ENCODE measurements at places on chromosomes 7 and 10.

- DNase-seq, result no peak
Measured at GRCh38 chr10:120969219-120969645, 118.1 kb downstream of the WDR11 start.

- DNase-seq, result no peak
Measured at GRCh38 chr10:114525368-114525949, 121.2 kb upstream of the AFAP1L2 start.

DNA sequence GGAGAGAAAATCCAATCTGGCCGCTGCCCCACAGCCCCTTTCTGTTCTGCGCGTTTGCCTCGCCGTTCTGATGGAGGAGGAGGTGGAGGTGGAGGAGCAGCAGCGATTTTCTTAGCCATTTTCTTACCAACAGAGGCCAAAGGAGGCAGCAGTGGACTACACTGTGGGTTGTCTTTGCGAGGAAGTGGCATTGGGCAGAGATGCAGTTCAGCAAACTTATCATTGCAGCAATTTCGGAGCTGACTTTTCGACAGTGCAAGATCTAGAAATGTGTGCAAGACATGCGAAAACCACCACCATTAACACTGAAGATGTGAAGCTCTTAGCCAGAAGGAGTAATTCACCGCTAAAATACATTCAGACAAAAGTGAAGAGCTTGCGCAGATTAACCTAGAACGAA is 1.9 kb upstream of the ARL4A start:
- DNase-seq, result peak; percentile 50

GRCh38 chr10:127290850-127291249 is 94.5 kb upstream of the INSYN2A start:
- no peak for DNase-seq

GRCh38 chr7:2017481-2017891 is 215.3 kb downstream of the MAD1L1 start:
- DNase-seq, result no peak

DNA sequence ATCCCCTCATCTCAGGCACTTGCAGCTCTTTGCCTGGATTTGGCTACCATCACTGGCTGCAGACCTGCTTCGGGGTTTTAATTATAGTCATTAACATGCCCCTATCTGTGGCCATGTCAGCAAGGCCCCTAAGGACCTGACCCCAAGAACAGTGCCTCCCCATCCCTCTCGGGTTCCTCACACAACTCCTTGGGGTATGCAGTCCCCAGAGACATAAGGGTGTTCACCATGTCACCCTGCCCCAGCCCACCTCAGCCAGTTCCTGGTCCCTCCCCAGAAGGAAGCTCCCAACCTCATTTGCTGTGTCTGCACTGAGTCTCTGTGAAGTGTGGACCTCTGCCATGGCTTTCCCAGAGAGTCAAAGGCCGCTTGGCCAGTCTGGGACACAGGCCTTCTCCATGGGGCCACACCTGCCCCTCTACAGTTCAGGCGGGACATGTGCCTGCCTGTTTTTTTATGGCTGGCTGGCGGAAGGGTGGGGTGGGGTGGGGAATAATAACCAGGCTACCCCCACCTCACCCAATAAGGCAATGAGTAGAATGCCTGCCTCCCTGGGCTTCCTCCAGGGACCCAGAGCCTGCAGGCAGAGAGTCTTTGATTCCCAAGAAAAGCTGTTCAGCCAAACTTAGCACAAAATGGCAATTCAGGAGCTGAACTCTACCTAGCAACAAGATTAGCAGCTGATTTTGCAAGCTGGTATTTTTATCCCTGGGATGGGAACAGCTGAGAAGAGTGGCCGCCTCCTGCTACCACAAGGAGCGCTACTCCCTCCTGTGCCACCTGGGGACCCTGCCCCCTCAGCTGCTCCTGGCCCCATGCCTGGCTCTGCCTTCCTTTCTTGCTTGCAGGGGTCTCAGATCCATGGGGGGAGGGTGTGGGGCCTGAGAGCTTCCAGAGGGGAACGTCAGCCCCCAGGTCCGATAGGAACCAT is 23.7 kb upstream of the CAMK2B start:
- no peak for DNase-seq

- no peak for DNase-seq
Measured at GRCh38 chr10:87519582-87519981, 14.9 kb downstream of the MINPP1 start.

DNA sequence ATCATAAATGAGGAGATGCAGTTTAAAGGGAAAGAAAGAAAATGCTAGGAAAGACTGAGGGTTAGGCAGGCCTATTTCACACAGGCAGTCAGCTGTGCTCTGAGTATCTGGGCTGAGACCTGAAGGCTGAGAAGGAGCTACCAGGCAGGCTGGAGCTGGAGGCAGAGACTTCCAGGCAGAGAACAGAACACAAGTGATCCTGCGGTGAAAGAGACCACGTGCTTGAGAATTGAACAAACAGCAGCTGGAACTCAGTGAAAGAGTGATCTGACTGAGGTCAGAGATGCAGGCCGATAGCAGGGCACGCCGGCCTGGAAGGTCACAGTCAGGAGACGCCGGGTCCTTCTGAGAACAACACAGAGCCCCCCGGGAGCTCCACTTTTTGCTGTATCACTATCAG is 147.8 kb downstream of the ADAM12 start:
- peak; percentile 60 for DNase-seq

DNA sequence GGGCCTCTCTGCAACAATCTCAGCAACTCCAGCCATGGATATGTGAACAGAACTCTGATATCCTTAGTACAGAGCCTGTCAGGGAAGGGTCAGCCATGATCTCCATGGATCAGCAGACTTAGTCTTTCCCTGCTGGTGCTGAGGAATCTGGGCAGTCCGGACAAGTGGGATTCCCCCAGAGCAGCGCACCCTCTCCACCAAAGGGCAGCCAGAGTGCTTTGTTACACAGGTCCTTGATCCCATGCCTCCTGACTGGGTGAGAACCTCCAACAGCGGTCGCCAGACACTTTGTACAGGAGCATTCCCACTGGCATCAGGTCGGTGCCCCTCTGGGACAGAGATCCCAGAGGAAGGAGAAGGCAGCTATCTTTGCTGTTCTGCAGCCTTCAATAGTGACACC is 38.9 kb downstream of the TPK1 start:
- no peak for DNase-seq

GRCh38 chr7:55939514-55940123 is 12.1 kb upstream of the MRPS17 start:
- DNase-seq, result no peak

GRCh38 chr7:133770863-133771492 is 356.2 kb upstream of the LRGUK start:
- no peak for DNase-seq

- no peak for DNase-seq
Measured at GRCh38 chr10:17698696-17699095, 53.3 kb upstream of the TMEM236 start.

GRCh38 chr7:71221549-71221948 is 89.6 kb downstream of the GALNT17 start:
- no peak for DNase-seq

GRCh38 chr10:121080281-121080891 is 229.2 kb downstream of the WDR11 start:
- peak; percentile 3 for DNase-seq

DNA sequence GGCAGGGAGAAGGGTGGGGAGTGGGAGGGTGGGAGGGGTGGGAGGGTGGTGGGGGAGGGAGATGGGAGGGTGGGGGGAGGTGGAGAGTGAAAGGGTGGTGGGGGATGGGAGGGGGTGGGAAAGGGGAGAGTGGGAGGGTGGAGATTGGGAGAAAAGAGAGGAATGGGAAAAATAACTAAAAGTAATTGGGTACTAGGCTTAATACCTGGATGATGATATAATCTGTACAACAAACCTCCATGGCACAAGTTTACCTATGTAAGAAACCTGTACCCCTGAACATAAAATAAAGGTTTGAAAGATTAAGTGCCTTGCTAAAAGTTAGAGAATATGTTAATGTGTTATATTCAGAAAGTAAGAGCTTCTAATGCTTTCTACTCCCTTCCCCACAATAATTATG is 564.9 kb downstream of the CNTNAP2 start:
- DNase-seq, result no peak

DNA sequence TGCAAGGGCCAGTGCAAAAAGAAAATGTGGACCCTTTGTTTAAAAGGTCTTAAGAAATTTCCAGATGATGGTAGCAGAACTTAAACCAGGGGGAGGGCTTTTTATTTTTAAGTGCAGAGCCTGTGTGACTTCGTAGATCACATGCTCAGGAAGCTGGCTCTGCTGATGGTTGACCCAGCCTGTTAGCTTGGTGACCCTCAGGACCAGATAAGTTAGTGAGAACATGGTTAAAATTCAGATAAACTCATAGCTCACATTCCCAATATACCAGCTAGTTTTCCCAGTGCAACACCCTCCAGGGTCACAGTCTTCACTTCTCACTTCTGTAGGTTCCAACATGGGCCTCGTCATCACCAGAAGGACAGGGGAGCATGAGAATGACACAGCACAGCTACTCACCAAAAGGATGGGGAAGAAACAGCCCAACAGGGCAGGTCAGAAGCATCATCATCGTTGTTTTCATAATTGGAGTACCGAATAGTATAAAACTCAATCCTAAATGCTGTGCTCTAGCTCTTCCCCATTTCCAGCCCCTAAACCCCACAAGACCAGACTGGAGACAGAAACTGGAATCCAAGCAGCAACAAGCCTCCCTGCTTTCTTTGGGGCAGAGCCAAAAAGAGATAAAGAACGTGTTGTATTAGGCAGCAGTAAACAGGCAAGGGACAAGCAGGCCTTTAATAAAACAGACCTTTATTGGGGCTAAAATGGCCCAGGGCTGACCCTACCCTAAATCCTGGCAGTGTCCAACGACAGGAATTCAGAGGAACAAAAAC is 102.2 kb upstream of the ANKRD1 start:
- no peak for DNase-seq

- no peak for DNase-seq
Measured at GRCh38 chr7:136198168-136198567, 221.0 kb upstream of the MTPN start.

- no peak for DNase-seq
Measured at GRCh38 chr7:127803626-127804025, 151.6 kb downstream of the SND1 start.

DNA sequence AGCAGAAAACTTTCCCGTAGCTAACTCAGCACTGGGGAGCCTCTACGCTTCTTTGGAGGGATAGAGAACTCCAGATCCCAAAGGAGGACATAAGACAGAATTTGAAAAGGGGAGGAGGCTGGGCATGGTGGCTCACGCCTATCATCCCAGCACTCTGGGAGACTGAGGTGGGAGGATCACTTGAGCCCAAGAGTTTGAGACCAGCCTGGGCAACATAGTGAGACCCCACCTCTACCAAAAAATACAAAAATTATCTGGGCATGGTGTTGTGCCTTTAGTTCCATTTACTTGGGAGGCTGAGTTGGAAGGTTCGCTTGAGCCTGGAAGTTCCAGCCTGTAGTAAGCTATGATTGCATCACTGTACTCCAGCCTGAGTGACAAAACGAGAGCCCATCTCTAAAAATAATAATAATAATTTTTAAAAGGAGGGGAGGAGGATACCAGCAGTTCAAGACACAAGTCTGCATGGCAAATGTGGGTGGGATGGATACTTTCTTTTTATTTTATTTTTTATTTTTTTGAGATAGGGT is 165.9 kb upstream of the SH2B2 start:
- no peak for DNase-seq

DNA sequence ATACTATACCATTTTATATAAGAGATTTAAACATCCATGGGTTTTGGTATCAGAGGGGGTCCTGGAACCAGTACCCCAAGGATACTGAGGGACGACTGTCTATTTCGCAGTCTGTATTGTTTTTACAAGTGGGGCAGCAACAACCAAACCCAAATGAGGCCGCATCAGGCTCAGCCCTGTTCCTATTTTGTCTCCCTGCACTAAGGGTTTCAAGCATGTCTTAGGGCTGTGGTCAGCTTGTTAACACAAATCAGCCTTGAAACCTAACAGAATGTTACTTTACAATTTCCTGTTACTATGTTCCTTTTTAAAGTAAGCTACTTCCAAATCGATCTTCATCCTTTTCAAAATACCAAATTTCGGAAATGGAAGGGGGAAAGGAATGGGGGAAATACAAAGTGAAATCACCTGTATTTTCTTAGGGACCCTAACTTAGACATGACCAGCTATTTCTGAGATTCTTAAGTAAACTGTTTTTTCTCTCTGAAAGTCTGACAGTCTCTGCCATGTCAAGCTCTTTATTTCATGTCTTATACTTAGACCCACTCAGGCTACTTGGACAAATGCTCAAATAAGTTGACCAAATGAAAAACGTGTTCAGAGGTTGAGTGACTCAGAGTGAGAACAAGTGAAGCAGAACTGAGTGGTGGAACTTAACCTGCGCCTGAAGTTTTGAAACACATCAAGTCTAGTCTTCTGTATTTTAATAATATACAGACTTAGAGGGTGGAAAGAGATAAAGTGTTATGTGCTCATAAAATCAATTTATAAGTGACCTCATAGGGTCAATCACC is 75.8 kb downstream of the C1GALT1 start:
- no peak for DNase-seq

- no peak for DNase-seq
Measured at GRCh38 chr7:77989981-77990566, 191.5 kb downstream of the PHTF2 start.

DNA sequence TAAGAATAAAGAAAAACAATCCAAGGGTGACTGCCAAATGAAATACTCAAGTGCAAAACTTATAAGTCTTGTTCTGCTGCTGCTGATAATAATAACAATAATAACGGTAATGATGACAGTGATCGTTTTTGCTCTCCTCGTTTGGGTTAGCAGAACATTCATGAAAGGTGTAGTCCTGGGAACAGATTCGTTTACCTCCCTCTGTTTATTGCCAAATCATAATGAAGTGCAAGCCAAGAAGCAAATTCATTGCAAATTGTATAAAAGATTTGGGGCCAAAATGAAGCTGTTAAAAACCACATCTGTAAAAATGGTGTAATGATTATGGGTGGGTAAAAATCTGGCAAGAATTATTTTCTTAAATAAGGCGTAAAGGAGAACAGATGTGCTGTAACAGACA is 587.2 kb upstream of the MKI67 start:
- no peak for DNase-seq

DNA sequence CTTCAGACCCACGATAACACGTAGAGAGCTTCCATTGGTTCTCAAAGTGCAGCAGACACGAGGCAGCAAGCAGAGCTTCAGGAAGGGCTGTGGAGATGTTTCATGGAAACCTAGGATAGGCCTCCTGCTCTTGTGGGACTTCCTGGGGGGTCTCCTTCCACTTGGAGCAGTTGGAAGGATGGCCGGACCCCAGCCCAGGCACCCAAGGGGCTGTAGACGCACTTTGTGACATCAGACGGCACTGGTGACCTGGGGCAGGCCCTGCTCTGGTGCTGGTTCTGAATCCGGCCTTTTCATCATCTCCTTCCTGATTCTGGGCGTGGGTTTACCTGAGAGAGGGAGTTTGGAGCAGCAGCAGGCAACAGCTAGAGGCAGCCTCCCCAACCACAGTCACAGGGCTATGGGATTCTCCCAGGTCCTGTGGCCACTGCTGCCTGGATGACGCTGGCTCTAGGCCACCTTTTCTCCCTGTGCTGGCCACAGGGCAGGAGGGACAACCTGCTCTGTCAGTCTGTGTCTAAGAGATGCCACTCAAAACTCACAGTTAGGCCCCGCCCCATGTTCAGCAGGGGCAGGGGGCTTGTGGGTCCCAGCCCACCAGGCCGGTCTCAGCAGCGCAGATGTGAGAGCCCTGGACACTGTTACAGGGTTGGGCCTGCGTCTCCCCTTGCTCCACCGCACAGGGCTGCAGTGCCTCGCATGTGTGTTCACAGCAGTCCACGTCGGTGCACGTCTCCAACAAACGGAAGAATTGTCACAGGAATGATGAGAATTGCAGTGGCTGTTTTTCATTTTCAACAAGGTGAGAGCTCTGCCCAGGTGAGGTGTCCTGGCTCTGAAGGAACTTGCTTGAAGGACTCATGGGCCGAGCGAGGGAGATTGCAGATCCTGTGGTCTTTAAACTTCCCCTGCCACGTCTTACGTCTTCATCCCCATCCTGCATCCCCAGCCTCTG is 569.3 kb downstream of the TCERG1L start:
- DNase-seq, result no peak

- DNase-seq, result no peak
Measured at GRCh38 chr10:49272251-49273081, 26.5 kb upstream of the C10orf71 start.

Data from DMS153 (cell line).